ENCODE measurements at places on chromosomes 3 and 15.

GRCh38 chr15:62856466-62857246, 185.9 kb upstream of the TPM1 start:
- DNase-seq, result no peak

- no peak for DNase-seq
Observed at GRCh38 chr3:146223401-146224373, 27.2 kb downstream of the PLSCR4 start.

GRCh38 chr3:161054860-161055604, 50.1 kb downstream of the B3GALNT1 start:
- DNase-seq, result peak; percentile 19

GRCh38 chr15:71753346-71753745, 57.0 kb upstream of the NR2E3 start:
- DNase-seq, result no peak

GRCh38 chr15:91712286-91712685, 141.2 kb upstream of the SLCO3A1 start:
- no peak for DNase-seq
